RCC 7860 (cell line): ENCODE measurements at places on chromosomes 4 and X.
A peak's percentile ranks its signal among the peaks of the same experiment; 100 is the strongest.

GRCh38 chrX:100413229-100413628 lies 3.2 kb upstream of the PCDH19 start:
- peak; percentile 21 for DNase-seq

DNA sequence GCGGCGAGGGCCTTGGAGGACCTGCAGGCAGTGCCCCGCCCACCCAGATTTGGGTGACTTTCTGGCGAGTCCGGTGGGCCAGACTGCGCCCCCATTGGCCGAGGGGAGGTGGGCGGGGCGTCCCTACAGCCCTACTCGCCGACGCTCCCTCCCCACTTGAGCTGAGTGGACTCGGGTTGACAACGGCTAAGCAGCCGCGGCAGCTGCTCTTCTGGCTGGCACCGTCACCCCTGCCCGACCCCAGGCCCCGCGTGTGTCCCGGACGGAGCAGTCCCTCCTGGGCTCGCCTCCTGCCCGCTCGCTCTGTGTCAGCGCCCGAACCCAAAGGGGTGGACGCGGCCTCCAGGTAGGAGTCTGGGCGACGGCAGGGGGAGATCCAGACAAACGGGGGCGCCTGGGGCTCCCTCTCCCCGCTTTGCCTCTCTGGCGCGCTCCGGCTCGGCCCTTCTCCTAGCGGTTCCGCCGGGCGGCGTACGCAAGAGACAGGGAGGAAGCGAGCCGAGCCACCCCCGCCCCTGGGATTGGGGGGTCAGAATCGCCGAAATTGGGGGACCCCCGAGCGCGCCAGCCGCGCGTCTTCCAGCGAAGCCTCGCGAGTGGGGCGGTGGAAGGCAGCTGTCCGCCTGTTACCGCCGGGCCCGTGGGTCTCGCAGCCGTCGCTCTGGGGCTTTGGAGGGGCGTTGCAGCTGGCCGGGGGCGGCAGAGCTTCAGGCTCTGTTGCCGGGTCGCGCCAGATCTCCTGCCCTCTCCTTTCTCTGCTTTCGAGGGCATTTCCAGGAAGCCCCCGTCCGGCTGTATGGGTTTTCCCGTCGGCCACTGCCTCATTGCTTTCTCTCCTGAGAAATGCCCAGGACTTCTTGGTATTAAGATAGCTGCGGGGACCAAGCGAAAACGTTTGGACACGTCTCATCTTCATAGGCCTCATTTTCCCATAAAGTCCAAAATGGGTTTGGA lies 46.3 kb downstream of the STARD8 start:
- peak; percentile 26 for DNase-seq

DNA sequence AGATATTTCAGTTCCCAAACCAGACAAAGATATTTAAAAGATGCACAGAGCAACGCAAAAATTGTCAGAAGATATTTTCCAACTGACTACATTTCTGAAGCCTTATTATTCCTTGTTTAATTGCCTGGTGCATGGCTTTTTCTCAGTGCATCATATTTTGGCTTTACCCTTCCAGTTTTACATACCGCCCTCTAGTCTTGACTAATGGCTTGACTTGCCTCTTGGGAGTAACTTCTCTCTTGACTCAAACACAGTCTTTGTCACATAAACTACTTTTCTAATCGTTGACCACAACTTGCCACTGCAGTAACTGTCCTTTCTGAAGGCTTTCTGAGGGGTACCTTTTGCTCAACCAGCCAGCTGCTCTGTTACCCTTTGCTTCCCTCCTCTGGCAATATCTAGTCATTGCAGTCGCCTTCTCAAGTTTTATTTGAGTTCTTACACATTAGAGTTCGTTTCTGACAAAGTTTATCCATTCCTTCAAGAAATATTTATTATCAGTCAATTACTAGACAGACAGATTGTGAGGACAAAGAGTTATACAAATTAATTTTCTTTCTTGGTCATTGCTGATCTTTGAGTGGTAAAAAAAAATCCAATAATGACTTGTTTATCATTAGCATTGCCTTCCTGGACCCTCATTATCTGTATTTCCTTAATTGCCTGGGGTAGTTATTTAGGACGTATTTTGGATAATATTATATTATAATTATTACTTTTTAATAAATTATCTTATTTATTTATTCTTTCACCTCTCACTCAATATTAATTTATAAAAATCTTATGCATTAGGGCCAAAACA lies 506.9 kb upstream of the PCDH10 start:
- peak; percentile 25 for DNase-seq

DNA sequence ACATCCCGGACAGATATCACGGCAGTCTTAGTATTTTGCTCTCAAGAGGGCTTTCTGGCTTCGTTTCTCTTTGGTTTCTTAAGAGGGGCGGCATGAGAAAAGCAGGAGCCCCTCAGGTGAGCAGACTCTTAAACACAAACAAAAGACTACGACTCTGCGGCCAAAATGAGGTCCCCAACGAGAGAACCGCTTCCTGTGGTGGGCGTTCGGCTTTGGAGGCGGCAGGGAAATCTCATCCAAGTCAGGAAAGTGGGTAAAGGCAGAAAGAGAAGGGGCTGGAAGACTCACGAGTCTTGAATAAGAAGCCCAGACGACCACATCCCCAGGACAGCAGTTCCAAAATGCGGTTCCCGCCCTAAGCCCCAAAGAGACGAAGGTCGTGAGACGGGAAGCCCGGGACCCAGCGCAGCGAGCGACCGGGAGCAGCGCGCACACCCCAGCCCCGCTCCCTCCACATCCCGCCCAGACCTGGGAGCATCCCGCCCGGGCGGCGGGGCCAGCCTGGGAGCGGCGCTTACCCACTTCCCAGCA lies 409 bp downstream of the UGDH start:
- no peak for DNase-seq

DNA sequence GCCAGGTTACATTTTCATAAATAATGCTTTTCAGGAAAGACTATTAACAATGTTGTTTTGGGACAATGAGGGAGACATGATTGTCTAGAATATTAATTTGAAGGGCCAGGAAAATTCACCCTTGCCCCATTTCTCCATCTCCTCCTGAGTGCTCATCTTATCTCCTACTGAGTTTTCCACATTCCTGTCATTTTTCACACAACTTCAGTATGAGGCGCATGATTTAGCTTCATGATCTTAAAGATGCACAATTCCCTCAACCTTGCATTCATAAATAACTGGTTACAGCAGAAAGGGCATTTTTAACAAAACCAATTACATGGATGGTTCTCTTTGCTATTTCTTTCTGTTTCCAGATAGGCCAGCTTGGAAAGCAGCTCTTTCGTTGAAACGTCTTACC lies 1699.2 kb upstream of the IGFBP7 start:
- no peak for DNase-seq

- peak; percentile 18 for DNase-seq
Observed at GRCh38 chr4:112840061-112840460, 203.1 kb downstream of the LARP7 start.
